ENCODE measurements at places on chromosomes 13 and 19.

- DNase-seq, result no peak
These were observed 15.4 kb upstream of the CPAMD8 start for GRCh38 chr19:17041976-17042375.

DNA sequence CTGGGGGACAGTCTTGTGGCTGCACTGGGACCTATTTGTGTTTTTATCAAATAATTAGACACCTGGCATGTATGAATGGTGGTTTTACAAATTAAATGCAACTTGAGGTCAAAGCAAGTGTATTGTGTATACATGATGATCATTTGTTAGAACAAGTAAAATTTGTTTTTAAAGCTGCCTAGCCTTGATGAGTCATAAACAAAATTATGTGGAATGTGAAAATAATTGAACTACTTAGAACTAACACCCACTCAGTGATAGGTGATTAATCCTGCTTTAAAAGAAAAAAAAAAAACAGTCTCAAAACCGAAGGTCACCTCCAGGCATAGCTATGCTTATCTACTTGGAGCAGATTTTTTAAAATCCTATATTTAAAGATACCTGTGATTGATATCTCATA is 770.3 kb upstream of the SLITRK5 start:
- DNase-seq, result no peak

GRCh38 chr19:3323026-3323425 is 43.4 kb upstream of the NFIC start:
- no peak for DNase-seq

GRCh38 chr13:79912403-79912802 is 428.5 kb downstream of the SPRY2 start:
- no peak for DNase-seq

DNA sequence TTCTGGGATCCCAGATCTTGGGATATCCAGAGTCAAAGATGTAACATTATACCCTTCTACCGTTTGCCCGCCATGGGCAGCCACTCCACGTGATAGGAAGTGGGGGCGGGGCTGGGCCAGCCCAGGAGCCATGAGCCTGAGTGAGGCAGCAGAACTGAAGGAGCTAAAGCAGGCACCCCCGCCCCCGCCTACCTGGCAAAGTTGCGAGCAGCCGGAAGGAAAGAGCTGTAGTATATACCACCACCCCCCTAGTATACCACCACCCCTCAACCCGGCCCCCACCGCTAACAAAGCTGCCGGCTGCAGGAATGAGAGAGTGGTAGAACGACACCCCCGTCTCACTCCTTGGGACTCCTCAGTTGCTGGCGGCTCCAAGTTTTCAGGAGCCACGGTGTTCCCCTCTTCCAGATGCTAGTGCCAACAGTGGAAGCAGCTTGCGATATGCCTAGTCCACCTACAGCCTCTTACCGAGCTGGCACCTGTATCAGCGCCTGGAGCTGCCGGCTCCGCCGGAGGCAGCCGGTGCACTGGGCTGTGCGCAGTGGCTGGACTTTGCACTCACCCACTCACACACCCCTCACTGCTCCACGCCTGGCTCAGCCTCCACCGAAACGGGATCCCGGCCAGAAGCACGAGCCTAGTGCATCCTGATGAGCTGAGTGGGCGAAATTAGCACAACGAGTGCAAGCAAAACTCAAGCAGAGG is 230.7 kb upstream of the PRR20A start:
- no peak for DNase-seq

- peak; percentile 87 for DNase-seq
These were observed 28.5 kb downstream of the ZNF266 start for GRCh38 chr19:9406798-9407352.

DNA sequence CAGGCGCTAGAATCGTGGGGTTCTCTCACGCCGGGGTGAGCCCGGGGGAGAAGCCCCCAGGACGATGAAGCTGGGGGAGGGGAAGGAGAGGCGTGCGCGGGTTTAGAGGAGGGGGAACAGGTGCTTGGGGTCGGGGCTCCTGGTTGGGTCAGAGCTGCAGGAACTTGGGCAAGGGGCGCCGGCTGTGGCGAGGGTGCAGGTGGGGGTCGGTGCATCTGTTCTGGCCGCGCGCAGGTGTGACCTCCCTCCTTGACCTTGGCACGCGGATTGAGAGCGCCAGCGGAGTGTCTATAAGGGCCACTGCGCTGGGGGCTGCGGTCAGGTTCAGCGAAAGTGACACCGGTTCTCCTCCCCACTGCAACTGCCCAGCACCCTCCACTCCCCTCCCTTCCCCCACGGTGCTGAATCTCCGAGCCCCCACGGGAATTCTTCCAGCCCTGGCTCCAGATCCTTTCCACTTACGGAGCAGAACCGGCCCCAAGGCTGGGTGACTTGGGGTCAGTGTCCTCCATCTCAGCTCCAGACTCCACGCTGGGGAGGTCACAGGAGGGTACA is 618 bp downstream of the TMEM38A start:
- no peak for DNase-seq

- no peak for DNase-seq
These were observed 146.5 kb upstream of the ARGLU1 start for GRCh38 chr13:106714271-106714982.

DNA sequence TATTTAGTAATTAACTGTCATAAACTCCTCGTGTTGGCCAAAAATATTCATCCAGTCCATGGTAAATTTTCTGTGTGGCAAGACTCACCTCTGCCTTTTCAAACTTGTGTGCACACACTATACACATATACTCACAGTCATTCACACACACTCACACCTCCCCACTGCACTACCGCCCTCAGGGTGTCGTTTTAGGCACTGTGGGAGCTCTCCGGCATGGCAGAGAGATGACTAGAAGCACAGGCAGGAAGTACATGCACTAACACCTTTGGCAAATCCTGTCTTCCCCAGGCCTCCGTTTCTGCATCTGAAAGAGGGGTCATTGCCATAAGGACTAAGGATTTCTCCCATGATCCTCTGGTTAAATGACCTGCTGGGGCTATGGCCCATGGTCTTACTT is 62.6 kb upstream of the FARP1 start:
- no peak for DNase-seq

- no peak for DNase-seq
These were observed 36.7 kb downstream of the PIN1 start for GRCh38 chr19:9871626-9872338.

DNA sequence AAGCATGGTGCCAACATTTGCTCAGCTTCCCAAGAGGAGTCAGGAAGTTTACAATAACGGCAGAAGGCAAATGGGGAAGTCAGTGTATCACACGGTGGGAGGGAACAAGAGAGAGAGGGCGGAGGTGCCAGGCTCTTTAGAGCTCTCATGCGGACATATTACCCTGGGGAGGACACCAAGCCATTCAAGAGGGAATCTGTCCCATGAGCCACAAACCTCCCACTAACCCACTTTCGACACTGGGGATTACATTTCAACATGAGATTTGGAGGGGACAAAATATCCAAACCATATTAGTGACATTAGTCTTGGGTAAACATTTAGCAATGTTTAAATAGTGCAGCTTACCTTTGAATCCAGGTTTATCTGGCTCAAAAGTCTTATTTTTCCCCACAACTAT is 69.9 kb downstream of the SLAIN1 start:
- DNase-seq, result no peak

GRCh38 chr13:60286707-60287106 is 110.3 kb upstream of the TDRD3 start:
- no peak for DNase-seq

DNA sequence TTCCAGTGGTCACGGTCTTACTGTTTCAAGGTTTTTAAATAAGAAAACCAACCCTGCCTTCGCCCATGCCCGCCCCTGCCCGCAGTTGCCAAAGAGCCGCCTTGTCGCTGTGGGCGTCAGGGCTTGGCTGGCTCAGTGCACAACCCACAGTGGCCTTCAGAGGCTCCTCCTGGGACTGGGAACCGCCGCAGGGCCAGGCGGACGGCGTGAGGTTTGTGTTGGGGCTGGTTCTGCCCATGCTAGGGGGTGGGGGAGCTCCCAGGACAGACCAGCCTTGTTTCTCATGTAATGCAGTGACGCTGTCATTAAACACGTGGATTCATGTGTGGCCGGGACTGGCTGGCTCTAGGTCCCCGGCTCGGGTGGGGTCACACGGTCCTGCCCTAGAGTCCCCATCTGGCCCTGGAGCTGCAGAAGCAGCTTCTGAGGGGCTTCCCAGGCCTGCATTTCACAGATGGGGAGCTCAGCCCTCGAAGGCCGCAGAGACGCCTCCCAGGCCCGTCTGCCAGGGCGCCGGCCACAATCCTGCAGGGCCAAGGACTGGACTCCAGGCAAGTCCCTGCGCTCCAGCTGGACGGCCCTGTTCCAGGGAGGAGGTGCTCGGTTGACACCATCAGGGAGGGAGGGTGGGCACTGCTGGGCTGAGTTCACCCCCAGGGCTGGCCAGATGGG is 2.4 kb upstream of the TEKTIP1 start:
- DNase-seq, result no peak

DNA sequence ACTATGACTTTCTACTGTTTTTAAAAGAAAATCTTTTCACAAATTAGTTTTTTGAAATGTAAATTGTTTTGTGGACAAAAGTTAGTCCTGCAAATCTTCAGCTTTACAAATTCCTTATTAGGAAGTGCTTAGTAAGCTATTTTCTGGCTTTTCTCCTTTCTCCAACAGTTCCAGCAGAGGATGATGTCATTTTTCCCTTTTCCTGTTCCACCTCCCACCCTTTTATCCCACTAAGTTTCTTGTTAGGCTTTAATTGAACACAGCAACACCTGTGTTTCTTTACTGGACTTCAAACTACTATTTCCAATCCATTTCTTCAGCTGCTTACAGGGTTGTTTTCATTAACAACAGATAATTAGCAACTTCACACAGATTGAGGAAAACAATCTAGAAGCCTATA is 389.2 kb downstream of the NDFIP2 start:
- no peak for DNase-seq

DNA sequence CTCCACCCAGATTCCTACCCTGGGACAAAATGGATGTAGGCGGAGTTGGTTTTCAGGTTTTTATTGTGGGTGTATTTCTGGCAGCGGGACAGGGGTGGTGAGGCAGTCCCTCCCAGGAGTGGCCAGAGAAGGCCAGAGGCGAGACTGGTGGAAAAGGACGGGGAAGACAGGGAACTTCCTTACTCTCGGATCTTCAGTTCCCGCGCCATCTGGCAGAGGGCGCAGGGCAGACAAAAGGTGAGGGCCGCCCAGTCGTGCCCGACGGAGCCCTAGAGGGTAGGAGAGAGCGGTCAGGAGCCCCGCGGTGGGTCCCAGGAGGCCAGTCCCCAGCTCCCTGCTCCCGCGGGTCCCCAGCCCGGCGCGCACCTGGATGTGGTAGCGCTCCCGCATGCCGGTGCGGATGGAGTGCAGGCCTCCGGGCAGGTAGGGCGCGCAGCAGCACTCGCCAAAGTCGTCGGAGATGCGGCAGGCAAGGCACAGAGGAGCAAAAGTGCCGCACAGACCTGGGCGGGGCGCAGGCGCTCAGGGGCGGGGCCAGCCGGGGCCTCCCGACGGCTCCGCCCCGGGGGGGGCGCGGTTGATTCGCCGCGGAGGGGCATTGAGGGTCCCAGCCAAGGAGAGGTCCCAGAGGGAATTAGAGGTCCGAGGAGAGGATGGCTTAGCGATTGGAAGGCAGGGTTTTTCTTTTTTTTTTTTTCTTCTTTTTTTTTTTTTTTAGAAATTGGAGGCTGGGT is 3.0 kb downstream of the CNFN start:
- DNase-seq, result peak; percentile 49

DNA sequence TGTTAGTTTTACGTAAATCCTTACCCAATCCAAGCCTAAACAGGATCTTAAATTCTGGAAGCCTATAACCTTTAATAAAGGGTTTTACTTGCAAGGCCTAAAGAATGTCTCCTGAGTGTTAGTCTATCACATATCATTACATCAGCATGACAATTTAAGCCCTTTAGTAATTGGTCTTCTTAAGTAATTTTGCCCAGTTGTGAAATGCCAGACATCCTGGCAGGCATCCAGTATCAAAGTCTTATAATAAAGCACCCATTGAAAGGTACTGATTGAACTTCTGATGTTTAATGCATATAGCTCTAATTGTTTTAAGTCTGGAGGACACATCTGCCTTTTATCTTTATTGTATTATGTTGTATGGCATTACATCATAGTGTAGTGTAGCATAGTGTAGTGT is 1078.9 kb downstream of the SLITRK1 start:
- DNase-seq, result no peak

DNA sequence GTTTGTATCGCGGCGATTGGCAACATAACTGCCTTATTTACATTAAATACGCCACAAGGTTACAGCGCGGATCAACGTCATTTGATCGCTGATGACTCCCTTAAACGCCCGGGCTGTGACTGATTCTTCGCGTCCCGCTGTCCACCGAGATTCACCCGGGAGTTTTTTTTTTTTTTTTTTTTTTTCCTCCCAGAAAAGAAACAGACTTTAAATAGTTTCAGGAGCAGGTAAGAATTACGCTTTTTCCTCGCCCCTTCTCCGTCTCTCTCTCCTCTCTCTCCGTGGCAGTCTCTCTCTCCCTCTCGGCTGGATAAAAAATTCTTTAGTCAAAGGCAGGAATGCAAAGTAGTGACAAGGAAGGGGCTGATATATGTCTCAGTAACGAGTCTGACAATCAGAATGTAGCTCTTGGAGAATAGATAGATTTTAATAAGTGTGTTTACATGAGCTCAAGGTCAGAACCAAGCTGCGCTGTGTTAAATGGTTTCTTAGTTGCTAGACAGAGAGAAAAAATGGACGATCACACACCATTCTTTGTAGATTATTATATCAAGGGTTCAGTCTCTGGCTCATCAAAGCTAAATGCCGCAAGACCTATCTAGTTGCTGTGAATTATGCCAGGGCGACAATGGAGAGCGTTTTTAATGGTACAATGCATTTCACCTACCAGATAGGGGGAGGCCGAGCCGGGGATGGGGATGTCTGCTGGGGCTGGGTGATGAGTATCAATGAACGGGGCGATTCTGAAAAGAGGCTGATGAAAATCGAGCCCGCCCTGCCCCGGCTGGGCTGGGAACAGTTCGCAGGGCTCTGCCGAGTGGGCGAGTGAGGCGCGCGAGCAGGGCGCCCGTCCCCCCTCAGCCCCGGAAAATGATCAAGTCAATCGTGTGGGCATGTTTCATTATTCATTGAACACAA is 147.2 kb upstream of the ZNF536 start:
- DNase-seq, result no peak

GRCh38 chr13:111130116-111130508 is 15.0 kb downstream of the ARHGEF7 start:
- no peak for DNase-seq

DNA sequence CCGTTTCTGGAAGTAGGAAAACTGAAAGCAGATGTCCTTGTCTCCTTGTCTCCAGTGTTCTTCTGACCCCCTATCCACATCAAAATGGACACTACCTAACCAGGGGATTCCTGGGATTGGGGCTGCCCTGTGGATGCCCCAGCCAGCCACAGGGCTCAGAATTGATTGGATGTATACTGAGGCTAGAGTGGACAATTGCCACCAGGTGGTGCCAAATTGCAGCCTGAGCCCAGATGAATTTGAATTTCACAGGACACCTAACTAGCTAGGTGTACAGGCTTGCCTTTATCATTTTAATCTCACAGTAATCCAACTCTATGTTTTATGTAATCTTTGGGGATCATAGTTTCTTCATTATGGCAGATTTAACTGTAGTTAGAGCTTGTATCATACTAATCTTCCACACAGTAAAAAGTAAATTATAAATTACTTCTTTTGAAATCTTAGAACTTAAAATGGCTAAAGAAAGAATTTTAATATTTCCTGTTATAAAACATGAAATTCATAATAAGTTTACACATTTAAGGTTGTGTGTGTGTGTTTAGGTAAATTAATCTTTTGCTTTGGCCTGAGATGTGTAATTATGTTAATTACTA is 58.0 kb downstream of the PIBF1 start:
- peak; percentile 45 for DNase-seq

All from HFFc6 (cell line).